ENCODE measurements at places on chromosomes 5 and 9.

DNA sequence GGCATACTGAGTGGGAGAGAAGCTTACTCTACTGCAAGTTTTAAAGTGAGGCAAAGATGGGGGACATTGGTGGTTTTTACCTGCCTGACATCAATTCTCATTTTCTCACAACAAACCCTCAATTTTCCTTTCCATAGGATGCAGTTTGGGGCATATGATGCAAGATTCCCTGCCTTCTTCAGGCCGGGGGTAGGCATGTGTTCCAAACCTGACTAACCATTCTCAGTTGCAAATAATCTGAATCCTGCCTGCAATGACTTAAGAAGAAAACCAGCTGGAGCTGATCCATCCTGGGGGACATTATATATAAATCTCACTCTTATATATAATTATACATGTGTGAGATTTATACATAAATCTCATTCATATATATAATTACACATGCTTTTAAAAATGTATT is 223.6 kb upstream of the EFNA5 start:
- no peak for DNase-seq

GRCh38 chr9:113566016-113566711 is 102.6 kb downstream of the RGS3 start:
- peak; percentile 65 for DNase-seq

- DNase-seq: no peak
Observed at GRCh38 chr5:134003064-134003816, 1.5 kb downstream of the VDAC1 start.

- no peak for DNase-seq
Observed at GRCh38 chr5:178371362-178372111, 138.9 kb upstream of the PHYKPL start.

DNA sequence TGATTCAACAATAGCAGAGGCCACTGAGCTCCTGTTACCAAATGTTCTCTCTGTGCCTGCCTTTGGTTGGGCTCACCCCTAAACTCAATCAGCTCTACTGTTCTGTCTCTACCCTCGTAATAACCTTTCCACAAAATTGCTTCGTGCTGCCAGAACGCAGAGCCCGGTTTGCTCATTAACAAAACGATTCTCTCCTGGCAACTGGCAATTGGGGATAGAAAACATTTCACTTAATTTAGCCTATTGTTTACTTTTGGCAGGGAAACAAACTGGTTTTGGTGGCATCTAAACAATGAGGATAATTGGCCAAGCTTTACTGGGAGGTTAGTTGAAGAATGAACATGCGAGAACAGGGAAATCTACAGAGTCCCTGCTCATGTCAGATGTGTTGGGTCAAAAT is 56.6 kb downstream of the SLC28A3 start:
- no peak for DNase-seq

GRCh38 chr5:176360894-176361436 is 599 bp downstream of the KIAA1191 start:
- peak; percentile 69 for DNase-seq

DNA sequence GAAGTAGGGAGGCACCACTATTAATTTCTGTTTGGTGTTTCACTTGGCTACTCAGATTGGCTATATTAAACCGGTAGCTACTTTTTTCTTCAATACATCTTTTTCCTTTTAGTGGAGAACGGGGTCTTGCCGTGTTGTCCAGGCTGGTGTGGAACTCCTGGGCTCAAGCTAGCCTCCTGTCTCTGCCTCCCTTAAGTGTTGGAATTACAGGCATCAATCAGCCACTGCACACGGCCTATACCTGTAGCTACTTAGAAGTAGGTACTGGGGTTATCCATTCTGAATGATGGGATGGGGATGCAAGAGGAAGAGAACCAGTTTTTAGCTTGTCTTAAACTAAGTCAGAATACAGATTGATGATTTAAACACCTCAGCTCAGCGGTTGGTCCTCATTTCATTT is 1.7 kb downstream of the UBE2D2 start:
- no peak for DNase-seq

- DNase-seq: no peak
Observed at GRCh38 chr5:96823900-96824380, 16.2 kb upstream of the ERAP1 start.

- DNase-seq: no peak
Observed at GRCh38 chr9:114300846-114301797, 21.8 kb upstream of the ORM1 start.

- DNase-seq: peak; percentile 81
Observed at GRCh38 chr9:107465467-107466451, 23.8 kb downstream of the KLF4 start.

DNA sequence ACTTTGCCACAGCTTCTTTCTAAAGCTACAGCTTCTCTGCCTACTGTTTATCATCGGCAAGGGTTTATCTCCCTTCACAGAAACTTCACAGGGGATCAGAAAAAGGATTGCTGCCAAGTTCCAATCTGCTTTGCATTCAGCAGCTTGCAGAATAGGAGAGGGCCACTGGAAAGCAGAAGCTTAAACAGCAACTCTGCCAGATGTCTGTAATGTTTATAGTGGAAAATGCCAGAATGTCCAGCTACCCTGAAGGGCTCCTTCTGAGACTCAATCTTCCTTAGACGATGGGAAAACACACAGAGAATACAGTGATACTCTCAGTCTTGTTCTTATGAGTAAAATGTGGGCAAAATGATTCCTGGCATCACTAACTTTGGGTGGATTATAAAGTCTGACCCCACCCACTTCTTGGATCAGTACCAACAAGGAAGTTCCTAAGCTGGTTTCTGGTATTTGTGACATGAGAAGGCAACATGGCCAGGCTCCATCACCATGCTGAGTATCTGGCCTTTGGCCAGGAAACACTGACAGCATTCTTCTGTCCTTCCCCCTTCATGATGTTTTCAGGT is 19.0 kb downstream of the STOM start:
- DNase-seq: peak; percentile 83

DNA sequence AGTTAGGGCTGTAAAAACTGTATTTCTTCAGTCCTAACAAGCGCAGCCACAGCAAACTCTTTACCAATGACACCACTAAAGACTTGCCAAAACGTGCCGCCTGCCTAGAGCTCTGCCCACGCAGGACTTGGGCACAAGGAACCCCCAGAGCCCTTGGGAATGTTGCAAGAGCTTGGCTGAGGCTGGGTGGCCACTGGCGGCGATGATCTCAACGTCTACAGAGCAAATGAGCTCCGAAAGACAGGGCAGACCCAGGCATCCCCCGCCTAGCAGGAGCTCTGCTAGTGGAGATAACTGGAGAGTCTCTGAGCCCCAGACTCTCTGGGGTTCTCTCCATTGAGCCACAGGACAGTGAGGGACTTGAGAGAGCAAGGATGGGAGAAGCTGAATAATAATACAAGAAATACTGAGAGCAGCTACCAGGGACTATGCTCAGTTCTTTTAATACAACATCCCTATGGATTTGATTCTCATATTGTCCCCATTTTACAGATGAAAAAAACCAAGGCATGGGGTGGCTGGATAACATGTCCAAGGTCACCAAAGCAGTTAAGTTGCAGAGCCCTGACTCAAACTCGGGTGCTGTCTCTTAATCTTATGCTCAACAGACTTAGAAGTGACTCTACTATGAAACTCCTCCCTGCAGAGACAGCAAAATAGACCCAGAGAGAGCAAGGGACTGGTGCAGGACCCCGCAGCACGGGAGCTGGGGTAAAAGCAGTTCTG is 32.5 kb downstream of the SHB start:
- no peak for DNase-seq

DNA sequence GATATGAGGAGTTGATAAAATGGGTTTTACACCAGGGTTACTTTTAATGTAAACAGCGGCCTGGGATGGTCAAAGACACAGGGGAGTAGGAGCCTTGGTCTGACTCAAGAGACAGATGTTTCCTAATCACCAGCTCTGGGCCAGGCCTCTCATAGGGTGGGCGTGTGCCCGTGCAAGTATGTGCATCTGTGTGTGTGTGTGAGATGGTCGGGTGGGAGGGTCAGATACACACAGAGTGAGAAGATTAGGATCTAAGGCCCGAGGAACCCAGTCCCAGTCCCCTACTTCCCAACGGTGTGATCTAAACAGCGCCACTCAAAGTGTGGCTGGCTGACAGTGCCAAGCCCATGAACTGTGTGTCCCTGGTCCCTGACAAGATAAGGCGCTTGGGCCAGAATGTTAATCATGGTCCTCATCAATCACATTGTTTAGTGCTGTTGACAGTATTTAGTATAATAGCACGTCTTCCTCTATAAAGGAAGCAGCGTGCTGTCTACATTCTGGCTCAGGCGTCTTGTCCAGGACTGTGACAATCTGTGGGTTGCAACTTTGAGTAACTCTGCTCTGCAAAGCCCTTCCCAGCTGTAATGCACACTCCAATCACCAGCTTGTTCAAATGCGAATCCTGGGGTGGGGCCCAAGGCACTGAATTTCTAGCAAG is 173.7 kb downstream of the DAB2IP start:
- DNase-seq: no peak

All from left forelimb (tissue), 1 donor.